Activated CD4-positive, alpha-beta T cell treated with anti-CD3 and anti-CD28 coated beads for 36 hours (primary cell): ENCODE measurements at places on chromosomes 3 and 15.
A peak's percentile ranks its signal among the peaks of the same experiment; 100 is the strongest.

- DNase-seq, result no peak
These were observed 2.3 kb upstream of the CTDSPL start for GRCh38 chr3:37859354-37859753.

- DNase-seq, result no peak
These were observed 28.6 kb downstream of the CHP1 start for GRCh38 chr15:41259546-41260189.

DNA sequence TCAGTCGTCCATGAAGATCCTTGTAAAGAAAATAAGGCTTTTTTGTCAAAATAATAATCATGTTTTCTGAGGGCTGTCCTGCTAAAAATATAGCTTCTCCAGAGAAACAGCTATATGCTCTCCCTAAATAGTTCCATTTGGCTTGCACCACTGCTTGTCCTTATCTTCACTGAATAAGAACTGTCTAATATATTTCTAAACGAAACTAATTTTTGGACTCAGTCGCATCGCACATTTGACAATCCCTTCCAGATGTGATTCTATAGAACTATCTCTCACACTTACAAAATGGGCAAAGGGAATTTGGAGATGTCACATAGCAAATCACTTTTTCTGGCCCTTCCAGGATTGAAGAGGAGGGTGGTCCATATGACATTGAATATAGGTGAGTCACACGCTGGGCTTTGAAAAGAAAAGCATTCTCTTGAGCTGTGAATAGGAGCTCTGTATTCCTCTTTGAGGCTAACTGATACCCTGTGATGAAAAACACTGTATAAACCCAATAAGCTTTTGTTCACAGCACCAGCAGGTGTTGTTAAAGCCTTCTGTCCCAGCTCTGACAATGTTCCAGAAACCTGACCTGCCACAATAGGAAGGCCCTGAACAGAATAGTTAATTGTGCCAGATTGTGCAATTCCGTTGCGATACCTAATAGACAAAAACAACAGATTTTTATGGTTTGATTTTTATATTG, 1144.2 kb downstream of the ROBO2 start:
- no peak for DNase-seq

GRCh38 chr3:25870452-25870851, 80.6 kb downstream of the OXSM start:
- no peak for DNase-seq

DNA sequence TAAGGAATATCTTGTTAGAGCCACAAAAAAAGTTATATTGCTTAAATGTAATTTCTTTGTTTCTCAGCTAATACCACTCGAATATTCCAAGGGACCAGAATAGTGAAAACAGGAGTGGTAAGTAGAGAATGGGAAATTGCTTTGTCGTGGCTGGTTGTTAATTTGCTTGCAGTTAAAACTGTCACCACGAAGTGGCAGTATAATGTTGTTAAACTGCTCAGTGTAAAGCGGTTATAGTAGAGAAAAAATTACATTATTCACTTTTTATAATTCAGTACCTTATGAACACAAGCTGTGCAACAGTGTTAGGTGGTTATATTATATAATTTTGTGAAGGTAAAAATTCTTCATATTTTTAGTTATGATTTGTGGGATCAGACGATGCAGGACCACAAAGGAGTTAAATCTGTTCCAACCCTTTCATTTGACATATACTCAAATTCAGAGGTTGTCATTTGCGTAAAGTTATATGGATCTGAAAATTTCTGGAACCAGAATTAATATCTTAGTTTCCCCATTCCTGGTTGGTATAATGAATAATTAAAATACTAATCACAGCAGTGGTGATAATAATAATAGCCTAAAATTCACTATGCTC, 171.8 kb downstream of the FEZF2 start:
- no peak for DNase-seq

DNA sequence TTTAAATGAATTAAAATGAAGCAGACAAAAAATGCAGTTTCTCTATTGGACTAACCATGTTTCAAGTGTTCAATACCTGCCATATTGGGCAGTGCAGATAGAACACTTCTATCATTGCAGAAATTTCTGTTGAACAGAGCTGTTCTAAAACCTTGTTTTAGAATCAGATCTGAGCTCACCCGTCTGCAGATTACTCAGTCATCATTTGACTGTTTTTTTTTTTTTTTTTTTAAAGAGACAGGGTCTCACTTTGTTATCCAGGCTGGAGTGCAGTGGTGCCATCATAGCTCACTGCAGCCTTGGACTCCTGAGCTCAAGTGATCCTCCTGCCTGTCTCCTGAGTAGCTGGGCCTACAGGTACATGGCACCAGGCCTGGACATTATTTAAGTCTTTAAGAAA, 128.7 kb downstream of the APBA2 start:
- DNase-seq, result no peak

DNA sequence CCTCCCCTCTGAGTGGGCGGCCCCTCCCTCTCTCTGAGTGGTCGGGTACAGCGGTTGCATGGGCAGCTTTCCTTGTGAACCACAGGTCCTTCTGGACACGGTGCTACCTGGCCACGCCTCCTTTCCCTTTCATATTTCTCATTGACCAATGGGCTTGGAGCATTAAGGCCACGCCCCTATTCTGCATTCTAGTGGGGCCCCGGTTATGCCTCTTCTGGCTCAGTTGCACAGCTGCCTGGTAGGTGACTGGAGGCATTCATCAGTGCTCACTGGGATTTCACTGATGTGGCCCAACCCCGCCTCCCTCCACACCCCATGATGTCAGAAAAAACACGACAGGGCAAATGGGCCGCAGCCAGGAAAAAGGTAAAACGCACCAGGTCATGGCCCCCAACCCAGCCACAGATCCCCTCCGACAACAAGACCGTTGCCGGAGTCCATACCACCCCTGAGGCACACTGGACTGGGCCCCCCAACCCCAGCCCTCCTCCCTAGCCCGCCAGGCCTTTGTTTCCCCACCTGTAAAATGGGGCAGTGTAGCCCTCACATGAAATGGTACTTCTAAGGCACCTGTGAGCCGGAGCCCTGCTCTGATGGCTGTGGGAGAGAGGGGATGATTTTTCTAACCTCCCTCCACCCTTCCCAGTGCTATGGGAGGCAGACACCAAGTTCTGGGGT, 26.3 kb downstream of the NGRN start:
- peak; percentile 45 for DNase-seq

DNA sequence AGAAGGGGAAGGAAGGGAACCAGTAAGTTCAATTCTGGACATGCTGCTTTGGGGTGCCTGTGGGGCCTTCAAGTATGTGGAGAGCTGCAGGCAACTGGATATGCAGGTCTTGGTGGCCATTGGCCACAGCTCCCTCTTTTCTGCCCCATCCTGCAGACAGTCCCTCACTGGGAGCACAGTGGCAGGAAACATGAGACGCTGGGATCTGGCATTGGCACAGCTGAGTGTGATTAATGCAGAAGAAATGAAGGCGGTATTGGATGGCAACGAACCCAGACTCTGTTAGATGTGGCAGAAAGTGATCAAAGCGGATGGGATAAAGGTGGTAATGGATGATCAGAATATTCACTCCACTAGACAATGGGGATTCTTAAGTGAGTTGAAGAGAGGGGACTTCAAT, 23.2 kb upstream of the VPS8 start:
- DNase-seq, result no peak

GRCh38 chr15:35618260-35619188, 72.6 kb upstream of the DPH6 start:
- DNase-seq, result no peak

DNA sequence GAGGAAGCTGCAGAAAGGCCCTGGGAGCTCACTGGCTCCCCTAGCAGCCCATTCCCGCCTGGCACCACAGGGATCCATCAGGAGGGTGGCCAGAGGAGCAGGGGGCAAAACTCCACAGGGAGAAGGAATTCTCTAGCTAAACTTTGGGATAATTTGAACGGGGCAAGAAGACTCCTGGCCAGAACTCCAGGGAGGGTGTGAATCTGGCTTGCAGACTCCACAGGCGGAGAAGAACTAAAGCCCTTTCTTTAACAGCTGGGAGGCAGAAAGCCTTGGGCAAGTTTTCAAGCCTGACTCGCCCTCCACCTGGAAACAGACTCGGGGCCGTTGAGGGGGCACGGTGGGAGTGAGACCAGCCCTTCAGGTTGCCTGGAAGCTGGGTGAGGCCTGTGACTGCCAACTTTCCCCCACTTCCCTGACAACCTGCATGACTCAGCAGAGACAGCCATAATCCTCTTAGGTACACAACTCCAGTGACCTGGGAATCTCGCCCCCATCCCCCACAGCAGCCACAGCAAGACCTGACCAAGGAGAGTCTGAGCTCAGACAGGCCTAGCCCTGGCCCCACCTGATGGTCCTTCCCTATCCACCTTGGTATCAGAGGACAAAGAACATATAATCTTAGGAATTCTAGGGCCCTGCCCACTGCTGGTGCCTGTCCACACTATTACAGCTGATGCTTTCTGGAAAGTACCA, 28.6 kb downstream of the SLC27A2 start:
- no peak for DNase-seq

- DNase-seq, result no peak
These were observed 30.5 kb downstream of the SLC7A14 start for GRCh38 chr3:170555329-170555728.
